ENCODE measurements at places on chromosomes 3 and 15.

DNA sequence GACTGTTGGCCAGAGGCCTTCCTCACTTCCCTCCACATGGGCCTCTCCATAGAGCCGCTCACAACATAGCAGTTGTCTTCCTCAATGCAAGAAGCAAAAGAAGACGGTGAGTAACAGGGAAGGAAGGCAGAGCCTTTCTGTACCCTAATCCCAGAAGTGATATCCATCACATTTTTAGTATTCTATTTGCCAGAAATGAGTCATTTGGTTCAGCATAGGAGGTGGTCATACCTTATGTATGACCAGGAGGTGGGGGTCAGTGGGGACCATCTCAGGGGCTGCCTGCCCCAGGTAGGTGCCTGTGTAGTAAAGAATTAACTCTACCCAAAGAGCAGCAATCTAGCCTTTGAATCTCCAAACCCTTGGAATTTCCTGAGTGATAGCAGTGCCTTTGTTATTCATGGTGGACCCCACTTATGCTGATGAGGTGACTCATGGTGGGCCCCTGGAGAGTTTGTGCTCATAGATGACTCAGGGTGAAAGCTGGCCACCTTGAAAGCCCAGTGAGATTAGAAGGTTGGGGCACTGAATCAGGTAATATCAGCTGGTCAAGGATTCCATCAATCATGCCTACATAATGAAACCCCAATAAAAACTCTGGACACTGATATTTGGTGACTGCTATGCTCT is 323.9 kb upstream of the IGF1R start:
- DNase-seq = no peak

GRCh38 chr15:82572311-82572710 is 32.1 kb upstream of the RPS17 start:
- no peak for DNase-seq

DNA sequence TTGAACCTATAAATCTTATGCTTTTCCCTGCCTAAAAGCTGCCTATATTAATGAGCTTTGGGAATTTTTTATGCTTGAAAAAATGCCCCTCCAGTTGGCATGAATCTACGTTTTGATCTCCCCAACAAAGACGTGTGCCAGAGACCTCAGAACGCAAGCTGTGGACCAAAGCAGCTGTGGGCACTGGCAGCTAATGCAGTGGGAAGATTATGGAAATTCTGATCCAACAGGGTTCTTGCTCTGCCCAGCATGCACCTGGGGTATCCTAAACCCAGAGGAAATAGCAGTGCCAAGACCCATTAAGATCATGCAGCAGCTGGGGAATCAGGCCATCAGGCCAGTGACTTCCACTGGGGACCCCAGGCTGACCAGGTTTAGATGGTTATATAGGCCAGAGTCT is 423.0 kb downstream of the ZBBX start:
- DNase-seq = no peak

DNA sequence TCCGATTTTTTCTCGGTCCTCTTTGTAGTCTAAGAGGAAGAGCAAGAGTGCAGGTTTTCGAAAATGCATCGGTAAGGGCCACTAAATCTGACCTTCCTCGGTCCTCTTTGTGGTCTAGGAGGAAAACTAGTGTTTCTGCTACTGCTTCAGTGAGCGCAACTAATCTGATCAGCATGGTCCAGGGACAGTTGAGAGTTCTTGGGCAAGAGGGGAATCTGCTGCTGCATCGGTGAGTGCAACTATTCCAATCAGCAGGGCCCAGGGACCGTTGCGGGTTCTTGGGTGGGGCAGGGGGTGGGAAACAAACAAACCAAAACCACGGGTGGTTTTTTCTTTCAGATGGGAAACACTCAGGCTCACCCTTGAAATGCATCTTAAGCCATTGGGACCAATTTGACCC is 10.5 kb upstream of the OSBPL11 start:
- DNase-seq = no peak

DNA sequence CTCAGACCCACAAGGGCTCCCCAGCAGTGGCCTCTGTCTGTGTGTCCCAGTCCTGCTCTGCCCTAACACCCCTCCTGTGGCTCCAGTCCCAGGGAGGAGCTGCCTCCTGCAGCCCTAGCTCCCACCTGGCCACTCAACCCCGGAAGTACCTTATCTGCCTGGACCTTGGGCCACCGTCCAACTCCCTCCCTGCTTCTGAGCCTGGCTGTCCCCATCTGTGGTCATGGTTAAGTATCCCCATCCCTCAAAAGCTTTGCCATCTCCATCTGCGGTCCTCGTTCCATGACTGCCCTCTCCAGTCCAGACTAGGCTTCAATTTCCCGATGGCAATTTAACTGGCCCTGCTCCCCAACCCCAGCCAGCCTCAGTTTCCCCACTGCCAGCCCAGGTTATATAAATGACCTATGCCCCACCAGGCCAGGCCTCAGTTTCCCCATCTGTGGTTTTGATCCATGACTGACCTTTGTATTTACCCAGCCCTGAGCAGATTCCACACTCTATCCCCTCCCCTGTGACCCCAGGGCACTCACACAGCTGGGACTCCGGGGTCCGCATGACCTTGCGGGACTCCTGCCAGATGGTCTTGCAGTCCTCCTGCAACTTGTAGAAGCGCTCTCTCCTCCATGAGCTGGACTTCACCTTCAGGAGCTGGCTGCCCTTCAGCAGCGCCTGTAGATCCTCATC is 9.6 kb downstream of the PLCD1 start:
- DNase-seq = no peak

GRCh38 chr3:181017690-181018089 is 28.2 kb upstream of the DNAJC19 start:
- no peak for DNase-seq

GRCh38 chr3:39322936-39323335 is 6.6 kb upstream of the CCR8 start:
- DNase-seq = no peak

GRCh38 chr15:48573780-48574179 is 71.7 kb downstream of the FBN1 start:
- DNase-seq = no peak

GRCh38 chr3:87949879-87950208 is 109.0 kb downstream of the CGGBP1 start:
- no peak for DNase-seq

DNA sequence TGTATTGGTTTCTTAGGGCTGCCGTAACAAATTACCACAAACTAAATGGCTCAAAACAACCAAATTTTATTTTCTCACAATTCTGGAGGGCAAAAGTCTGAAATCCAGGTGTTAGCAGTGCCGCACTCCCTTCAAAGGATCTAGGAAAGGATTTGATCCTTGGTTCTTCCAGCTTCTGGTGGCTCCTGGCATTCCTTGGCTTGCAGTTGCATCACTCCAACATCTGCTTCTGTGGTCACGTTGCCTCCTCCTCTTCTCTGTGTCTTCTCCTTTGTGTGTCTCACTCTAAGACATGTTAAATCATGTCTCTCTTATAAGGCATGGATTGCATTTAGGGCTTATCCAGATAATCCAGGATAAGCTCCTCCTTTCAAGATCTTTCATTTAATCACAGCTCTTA is 262.2 kb downstream of the MEX3B start:
- DNase-seq = no peak

GRCh38 chr3:169236662-169237186 is 426.8 kb downstream of the MECOM start:
- DNase-seq = no peak

- DNase-seq = no peak
These were observed 26.4 kb upstream of the APEH start for GRCh38 chr3:49647741-49648140.

All from NCI-H1417 treated with DMSO at 0.1 percent for 48 hours (cell line).